Brain microvascular endothelial cell (primary cell): ENCODE measurements at places on chromosomes 11 and 22.

DNA sequence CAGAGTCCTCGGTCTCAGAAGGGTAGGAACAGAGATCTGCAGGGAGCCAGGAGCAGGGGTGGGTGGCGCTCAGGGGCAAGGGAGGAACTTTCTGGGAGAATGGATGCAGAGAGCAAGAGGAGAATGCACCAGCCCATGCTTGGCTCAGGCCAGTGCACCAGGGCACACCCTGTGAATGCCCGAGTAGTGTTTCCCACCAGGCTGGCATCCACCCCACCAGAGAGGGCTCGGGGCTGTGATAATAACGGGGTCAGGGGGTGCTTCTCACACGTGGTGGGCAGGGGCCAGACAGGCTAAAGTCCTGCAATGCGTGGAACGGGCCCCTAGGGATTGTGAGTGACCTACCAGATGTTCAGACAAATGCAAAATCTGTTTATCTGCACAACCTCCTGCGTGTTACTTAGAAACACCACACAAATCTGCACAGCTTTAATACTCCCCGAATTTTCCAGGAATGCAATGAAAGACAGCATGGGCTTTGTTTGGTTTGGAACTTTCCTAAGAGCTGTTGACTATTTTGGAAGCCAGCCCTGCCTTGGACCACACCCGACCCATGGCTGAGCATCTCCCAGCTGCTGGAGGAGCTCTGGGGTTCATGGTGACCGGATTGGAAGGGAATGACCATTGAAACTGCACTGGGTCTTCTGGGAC lies 368.3 kb downstream of the SHANK2 start:
- DNase-seq = no peak

DNA sequence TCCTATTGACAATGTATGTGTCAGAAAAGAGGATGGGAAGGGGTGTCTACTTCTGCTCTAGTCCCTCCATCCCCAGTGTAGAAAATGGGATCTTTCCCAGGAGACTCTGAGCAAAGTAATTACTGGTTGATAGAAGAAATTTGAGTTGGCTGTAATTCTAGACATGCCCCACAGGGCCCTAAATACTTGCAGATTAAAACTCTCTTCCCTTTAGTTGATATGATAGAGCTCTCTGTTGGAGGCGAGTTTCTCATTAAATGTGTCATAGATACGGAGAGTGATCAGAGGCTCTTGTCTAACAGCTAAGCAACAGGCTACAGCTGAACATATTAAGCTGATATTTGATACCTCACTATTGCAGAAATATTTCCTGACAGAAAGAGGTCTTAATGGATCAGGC lies 32.9 kb downstream of the OR52E1 start:
- DNase-seq = no peak

GRCh38 chr11:28123151-28123581 lies 15.0 kb downstream of the METTL15 start:
- DNase-seq = no peak

GRCh38 chr22:39932918-39933649 lies 27.1 kb upstream of the TMA7B start:
- no peak for DNase-seq

GRCh38 chr11:62857541-62857982 lies 18.2 kb upstream of the WDR74 start:
- DNase-seq = no peak

- no peak for DNase-seq
Measured at GRCh38 chr11:67442504-67443404, 522 bp downstream of the CORO1B start.

DNA sequence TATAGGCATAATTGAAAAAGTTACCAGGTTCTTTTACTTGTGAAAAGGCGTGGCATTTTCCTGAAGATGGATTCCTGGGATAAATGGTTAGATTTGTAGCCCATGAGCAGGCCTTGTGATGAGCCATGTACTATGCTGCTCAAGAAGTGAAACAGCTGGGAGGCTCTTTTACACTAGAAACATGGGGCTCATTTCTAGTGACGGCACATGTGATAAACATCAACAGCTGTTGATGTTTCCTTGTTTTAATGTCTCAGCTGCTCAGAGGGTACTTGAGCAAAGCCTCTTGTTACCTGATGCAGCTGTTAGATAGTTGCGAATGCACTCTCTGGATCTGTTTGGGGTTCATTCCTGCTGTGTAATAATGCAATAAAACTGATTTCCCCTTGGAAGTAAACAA lies 396.8 kb downstream of the GUCY1A2 start:
- no peak for DNase-seq

DNA sequence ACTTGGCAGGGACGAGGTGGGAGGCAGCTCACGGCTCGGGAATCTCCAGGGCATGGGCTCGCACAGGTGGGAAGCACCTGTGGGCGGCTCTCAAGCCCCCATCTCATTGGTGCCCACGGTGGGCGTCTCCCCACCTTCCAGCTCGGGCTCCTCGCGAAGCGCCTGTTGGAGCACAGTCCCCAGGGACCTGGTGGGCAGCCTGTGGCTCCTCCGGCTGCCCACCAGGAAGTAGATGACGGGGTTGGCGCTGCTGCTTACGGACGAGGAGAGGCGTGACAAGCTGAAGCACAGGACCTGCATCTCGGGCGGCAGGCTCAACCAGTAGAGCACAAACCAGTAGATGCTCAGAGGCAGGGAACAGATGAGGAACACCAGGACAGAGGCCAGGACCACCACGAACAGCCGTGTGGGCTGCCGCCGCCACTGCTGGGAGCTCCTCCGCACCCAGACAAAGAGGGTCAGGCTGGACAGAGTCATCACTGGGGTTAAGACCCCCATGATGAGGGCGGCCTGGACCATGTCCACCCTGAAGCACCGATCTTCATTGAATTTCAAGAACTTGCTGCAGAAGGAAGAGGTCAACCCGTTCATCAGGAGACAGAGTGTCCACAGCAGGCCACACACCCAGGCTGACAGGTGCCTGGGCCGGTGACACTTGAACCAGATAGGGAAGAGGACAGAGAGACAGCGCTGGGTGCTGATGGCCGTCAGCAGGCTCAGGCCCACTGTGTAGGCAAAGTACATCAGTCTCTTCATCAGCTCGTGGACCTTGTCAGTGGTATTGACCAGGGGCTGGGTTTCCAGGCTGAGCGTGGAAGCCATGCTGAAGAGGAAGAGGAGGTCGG lies 633 bp downstream of the MRGPRD start:
- no peak for DNase-seq

- no peak for DNase-seq
Measured at GRCh38 chr11:93481696-93482095, 61.5 kb downstream of the SMCO4 start.

GRCh38 chr11:22263613-22264012 lies 70.7 kb downstream of the ANO5 start:
- DNase-seq = no peak

GRCh38 chr22:39221999-39222686 lies 22.6 kb downstream of the PDGFB start:
- DNase-seq = no peak

DNA sequence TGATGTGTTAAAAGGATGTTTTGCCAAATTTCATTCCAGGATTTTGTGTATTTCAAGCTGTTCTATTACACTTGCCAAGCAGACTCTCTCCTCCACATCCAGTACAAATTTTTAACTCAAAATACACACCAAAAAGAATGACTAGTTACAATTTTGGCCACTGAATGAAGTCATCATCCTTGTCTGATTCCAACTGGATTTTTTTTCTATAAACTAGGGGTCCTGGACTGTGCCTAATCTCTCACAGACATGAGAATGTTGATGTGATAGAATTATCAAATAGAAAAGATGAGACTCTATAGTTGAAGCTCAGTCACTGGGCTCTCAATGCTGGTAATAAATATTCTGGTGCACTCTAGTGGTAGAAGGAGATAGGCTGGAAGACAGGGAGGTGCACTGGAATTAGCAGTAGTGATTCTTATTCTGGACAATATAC lies 85.8 kb downstream of the FANCF start:
- peak; percentile 27 for DNase-seq

GRCh38 chr22:41405588-41405987 lies 23.8 kb downstream of the TEF start:
- no peak for DNase-seq

- no peak for DNase-seq
Measured at GRCh38 chr11:75246006-75246670, 5.6 kb downstream of the TPBGL start.

DNA sequence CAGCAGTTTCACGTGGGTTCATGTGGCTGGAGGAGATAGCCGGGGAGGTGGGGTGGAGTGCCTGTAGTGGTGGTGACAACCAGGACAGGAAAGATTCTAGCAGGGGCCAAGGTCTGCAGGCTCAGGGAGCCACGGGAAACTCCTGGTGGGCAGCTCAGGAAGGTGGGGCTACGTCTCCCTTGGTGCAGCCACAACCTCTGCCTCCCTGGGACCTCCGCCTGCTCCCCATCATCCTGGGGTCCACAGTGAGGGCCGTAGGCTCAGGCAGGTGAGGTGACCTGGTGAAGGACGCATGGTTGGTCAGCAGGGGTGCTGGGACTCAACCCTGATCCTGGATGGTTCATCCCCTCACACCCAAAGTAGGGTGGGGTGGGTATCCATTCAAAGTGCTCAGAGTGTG lies 524.1 kb downstream of the TBC1D22A start:
- DNase-seq = no peak

DNA sequence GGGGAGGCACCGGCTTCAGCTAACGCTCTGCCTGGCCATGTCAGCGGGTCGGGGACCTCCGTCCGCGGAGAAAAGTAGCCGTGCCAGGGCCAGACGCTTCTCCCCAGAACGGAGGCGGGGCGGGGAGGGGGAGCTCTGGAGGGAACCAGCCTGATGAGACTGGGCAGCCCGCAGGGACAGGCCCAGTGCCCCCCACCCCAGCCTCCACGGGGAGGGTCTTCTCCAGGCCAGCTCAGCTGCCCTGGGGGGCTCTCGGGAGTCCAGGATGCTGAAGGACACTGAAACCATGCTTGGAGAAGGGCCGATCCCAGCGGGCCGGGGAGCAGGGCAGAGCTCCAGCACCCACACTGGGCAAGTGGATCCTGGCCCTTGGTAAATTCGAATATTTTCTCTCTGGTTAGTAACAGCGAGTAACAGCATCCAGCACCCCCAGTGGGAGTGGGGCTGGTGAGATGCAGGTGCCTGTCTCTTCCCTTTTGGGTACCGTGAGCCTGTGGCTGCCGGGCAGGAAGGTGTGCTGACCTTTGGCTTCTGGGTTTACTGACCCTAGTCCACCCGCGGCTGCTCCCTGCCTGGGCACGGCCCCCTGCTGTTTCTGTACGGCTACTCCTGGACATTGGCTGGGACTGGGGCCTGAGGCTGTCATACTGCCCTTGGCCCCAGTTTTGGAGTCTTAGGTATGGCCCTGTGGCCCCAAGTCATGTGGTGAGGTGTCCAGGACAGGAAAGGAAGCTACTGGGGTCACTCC lies 35.8 kb downstream of the GRAMD4 start:
- no peak for DNase-seq

GRCh38 chr11:129729216-129729615 lies 86.4 kb upstream of the TMEM45B start:
- DNase-seq = no peak

DNA sequence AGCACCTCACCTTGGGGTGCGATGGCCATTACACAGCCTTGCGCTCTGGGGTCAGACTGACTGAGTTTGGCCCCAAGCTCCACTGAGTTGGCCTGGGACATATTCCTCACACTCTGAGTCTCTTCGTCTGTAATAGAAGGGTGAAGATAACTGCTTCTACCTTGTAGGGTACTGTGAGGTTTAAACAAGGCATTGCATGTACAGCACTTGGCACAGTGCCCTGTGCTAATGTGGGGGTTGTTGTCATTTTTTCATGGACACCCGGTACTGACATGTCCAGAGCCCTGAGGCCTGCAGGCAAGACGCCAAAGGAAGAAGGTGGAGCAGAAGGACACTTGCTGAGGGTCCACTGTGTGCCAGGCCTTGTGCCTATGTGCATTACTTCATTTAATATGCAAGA lies 50.7 kb downstream of the OTOG start:
- DNase-seq = no peak

DNA sequence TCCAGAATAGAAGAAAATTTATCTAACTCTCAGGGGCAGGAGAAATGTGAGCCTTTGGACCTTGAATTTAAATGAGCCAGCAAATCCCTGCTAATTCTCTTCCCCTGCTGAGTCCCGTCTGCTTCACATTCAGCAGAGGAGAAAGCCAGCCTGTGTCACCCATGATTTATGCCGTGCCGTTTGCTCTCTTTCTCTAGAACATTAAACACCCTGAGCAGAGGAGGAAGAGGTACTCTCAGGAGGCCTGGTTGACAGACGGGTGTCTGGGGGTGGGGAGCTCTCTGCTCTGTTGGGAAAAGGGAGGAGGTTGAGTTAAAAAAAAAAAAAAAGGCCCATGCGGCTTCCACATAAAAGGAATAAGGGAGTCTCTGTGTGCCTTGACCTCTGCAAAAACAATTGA lies 11.3 kb upstream of the MTMR3 start:
- DNase-seq = no peak

DNA sequence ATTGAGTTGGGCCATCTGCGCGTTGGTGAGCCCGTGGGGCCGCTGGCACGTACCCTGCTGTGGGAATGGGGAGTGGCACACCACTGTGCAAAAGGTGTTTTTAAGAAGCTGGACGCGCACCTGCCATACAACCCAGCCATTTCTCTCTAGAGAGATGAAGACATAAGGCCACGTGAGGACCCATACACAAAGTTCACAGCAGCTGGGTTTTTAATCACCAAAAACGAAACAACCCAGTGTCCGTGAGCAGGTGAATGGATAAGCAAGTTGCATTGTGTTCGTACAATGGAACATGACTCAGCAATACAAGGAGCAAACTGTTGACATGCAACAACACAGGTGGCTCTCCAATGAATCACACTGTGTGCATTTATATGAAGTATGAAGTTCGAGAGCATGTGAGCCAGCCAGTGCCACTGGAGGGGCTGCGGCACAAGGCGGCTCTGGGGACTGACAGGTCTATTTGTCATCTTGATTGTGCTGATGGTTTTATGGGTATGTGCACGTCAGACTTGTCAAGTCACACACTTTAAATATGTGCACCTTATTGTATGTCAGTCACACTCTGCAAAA lies 30.6 kb upstream of the PANX2 start:
- no peak for DNase-seq

DNA sequence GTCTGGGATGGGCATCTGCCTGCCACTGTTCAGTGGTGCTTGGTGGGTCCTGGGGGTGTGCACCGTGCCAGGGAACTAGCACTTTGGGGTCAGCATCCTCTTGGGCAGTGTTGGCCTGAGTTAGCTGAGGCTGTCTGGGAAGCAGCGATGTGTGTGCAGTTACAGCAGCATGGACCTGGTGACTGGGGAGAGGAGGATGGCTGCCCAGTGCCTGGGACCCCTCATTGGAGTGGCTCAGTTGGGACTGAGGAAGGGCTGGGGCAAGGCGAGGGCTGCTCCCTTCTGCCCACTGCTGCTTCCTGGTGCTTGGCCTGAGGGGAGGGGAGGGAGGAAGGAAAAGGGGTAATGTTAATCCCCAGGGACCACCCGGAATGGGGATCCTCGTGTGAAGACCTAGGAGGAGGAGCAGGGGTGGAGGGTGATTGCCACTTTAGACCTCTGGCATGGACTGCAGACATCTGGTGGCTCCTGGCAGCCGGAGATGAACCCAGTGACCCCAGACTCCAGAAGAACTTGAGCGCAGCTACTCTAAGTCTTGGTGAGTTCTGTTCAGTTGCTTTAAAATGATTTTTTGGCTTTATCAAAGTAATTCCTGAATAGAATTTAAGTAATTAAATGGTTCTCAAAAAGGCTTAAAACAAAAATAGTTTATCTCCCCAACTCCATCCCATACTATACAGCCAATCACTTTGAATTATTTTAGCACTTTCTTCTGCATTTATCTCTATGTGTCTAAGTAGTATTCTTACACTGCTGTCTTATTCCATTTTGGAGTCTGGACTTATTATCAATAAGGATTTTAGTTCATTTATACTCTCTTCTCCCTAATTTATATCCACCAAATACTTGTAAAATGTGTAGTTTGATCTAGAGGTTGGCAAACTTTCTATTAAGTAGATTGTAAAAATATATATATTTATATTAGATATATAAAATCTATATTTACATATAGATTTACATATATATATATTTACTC lies 15.4 kb upstream of the TMEM191C start:
- no peak for DNase-seq
